Hypothalamus (tissue), 51 donors: ENCODE measurements at places on chromosomes 16 and 17.

DNA sequence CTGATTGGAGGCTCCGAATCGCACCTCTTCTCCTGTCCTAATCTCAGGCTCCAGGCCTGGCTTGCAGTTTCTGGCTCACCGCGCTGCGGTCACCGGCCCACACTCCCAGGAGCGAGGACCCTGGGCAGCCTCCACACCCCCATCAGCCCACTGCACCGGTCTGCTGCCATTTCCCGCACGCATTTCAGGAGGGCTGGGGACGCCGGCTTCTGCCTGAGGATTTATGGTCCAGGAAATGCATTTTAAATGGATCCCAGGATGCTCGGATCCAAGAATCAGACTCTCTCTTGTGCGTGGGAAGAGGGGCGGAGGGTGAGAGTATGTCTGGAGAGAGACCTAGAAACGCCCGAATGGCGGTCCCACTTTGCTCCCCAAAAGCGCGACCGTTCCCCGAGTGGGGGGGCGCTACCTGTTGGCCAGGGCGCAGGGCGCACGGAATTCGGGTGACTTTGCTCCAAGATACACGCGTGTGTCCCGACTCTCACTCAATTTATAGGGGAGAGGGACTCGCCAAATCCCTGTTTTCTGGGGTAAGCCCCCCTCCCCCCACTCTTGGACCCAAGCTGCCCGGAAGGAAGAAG lies 817 bp upstream of the JPH3 start:
- no peak for DNase-seq

- no peak for DNase-seq
These were observed 45.1 kb downstream of the AHSP start for GRCh38 chr16:31572821-31573220.

- no peak for DNase-seq
These were observed 3.8 kb upstream of the PVALEF start for GRCh38 chr17:81161536-81161935.

DNA sequence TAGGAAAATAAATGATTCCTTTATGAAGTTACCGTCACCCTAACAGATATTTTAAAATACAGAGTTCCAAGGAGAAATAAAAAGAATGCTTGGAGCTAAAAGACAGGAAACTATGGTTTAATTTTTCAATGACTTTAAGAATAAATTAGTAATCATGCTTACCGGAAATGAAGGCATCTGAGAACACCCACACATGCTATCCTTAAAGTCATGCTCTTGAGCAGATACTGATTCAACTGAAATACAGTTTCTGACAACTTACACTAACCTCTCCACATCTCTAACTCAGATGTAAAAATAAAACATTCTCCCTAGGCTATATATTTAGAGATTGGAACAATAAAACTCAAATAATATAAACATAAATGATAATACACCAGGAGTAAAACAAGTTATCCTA lies 7.8 kb downstream of the PSMD12 start:
- no peak for DNase-seq

DNA sequence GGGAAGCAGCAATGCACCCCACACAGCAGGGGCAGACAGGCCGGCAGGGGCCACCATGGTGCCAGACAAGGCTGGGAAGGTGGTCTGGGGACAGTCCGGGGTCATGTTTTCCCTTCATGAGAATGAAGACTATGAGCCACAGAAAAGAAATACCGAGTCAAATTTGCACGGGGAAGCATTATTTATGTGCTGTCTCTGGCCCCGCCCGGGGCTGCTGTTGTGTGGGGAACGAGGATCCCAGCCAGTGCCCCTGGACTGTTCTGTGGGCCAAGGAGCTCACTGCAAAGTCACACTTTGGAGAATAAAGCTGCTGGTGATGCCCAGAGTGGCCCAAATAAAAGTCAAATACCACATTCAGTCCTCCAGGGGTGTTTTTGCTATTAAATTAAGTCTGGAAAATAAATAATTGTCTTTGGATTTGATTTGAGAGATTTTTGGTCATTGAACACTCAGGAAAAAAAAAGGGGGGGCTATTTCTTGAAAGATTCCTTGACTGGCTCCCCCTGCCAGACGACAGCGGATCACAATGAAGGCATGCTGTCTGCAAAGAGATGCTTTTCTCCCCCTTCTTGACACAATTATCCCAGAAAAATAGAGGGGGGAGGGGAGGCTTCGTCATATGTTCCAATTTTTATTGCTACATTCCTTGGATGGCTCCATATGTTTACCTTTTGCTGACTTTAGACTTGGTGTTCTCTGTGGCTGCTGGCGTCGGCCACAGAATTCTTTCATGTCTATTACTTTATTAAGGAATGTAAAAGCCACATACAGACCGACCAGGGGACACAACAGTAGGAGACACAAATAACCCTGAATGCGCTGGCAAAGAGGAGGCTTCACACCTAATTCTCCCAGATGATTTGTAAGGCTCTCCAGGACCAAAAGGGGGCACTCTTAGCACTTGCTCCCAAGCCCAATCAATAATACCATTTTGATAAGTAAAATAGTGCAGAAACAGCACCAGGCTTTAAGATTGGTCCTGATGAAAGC lies 27.1 kb upstream of the ANKFN1 start:
- no peak for DNase-seq

- no peak for DNase-seq
These were observed 238.0 kb downstream of the PHKB start for GRCh38 chr16:47699106-47699505.

DNA sequence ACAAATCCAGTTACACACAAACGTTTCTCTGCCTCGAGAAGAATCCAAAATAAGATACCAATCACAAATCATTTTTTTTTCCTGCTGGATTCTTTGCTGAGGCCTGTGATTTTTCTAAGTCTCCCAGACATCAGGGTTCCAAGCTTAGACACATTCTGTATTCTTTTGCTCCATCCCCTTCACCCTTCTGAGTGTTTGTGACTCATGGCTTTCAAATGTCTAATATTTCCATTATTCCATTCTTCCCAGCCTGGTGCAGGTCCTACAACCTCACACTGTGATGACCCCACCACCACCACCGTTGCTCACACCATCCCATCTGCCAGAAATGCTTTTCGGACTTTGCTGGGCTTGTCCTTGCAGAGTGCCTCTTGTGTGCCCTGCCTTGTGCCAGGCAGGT lies 480.1 kb downstream of the SOX9 start:
- DNase-seq: no peak

DNA sequence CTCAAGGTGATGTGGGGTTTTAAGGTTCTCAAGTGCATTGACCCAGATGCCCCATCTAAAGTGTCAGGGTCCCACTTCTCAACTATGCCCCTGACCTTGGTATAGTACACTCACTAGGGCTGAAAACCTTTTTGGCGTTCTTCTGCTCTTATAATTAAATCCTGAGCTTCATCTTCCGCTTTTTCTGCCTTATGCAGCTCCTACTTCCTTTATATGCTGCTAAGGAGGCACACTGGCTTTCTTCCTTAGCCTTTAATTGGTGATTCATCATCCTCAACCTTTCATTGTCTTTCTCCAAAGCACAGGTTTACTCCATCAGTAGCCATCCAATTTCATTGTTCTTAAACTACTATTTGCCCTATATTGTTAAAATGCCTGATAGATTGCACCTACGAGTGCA lies 5.3 kb upstream of the NF1 start:
- no peak for DNase-seq

- no peak for DNase-seq
These were observed 3.9 kb downstream of the CCR7 start for GRCh38 chr17:40561294-40561870.

- no peak for DNase-seq
These were observed 55.7 kb downstream of the ABR start for GRCh38 chr17:1123921-1124715.

DNA sequence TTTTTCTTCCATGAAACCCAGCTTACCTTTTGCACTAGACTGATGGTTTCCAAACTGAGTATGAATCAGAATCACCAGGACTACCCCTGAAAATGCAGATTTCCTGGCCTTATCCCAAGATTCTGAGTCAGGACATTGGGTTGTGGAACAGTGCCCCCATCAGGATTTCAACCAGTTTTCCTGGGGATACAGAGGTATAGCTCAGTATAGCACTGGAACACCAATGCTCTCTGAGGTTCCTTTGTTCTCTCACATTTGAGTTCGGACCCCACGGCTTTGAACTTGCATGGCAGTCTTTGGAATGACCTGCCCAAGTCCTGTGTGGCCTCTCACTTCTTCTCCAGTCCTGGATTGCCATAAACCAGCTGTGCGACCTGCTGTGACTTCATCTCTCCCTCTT lies 12.8 kb upstream of the CCL8 start:
- no peak for DNase-seq

DNA sequence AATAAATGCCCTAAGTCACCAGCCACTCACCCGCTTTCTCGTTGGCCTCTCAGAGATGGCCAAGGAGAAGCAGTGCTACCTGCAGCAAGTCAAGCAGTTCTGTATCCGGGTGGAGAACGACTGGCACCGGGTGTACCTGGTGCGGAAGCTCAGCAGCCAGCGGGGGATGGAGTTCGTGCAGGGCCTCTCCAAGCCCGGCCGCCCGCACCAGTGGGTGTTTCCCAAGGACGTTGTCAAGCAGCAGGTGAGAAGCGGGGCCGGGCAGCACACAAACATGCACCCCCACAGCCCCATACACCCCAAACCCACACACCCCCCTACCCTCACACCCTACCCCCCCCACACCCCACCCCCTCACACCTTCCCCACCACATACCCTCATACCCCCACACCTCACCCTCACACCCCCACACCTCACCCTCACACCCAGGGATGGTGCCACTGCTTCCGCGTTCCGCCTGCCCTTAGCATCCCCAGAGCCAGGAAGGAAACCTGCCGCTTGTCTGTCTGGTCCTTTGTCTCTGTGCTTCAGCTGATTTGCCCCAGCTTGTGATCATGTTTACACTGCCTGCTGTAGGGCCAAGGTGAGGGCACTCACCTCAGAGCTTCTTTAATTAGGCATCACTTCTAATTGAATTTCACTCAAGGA lies 41.9 kb upstream of the ENDOV start:
- DNase-seq: no peak

DNA sequence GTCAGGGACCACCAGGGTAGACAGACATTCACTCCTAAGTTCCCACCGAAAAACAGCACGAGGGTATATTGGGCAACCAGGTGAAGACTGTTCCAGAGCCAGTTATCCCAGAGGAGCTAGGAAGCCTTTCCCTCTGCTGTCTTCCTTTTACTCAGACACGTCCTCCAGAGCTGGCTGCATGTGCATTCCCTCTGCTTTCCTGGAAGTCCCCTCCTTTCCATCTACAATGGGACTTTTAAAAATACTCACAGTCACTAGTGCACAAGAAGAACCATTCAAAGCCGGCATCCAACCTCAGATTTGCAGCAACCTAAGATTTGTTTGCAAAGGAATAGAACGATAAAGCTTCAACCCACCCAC lies 32.5 kb upstream of the CRISPLD2 start:
- DNase-seq: no peak

DNA sequence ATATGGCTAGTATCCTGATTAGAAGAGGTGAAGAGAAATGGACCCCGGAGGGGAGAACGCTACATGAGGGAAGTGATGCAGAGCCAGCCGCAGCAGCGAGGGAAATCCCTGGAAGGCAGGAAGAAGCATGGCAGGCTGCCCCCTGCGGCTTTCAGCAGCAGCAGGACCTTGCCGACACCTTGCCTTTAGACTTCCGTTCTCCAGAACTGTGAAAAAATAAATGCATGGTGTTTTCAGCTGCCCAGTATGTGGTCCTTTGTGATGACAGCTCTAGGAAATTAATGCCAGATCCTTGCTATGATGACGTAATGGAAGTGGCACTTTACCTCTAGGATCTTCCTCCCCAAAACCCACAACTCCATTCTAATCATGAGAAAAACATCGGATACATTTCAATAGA lies 9.7 kb upstream of the ZFP1 start:
- DNase-seq: no peak

- no peak for DNase-seq
These were observed 5.9 kb downstream of the KRT17 start for GRCh38 chr17:41618341-41619035.

GRCh38 chr17:50198026-50198669 lies 3.3 kb downstream of the COL1A1 start:
- peak; percentile 42 for DNase-seq

DNA sequence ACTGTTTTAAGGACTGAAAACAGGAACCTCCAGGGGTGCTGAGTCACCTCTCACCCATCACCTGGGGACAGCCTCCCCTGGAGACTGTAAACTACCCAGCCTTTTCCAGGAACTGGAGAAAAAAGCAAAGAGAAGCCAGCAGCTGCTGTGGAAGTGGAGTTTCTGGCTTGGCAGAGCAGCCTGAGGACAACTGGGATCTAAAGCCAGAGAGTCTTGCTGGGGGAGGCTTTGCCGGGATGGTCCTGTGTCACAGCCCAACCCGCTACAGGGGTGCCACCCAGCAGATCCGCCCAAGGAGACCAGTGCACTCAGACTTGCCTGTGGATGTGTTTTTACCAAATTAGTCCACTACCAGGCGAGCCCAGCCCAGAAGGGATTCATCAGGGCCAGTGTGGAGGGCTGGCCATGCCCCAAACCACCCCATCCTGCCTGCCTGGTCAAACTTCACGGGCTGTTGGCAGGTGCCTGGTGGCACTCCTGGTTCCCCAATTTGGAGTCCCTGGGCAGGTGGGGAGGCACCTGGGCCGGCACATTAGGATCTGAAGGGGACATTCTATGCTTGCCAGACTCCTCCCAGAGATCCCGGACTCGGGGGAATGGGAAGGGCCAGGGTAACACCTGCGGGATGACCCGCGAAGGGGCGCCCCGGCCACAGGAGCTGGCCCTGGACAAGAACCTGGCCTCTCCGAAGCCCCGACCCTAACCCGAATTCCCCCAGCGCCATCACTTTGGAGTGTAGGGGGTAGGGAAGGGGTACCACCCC lies 771 bp downstream of the MSRB1 start:
- DNase-seq: peak; percentile 12

DNA sequence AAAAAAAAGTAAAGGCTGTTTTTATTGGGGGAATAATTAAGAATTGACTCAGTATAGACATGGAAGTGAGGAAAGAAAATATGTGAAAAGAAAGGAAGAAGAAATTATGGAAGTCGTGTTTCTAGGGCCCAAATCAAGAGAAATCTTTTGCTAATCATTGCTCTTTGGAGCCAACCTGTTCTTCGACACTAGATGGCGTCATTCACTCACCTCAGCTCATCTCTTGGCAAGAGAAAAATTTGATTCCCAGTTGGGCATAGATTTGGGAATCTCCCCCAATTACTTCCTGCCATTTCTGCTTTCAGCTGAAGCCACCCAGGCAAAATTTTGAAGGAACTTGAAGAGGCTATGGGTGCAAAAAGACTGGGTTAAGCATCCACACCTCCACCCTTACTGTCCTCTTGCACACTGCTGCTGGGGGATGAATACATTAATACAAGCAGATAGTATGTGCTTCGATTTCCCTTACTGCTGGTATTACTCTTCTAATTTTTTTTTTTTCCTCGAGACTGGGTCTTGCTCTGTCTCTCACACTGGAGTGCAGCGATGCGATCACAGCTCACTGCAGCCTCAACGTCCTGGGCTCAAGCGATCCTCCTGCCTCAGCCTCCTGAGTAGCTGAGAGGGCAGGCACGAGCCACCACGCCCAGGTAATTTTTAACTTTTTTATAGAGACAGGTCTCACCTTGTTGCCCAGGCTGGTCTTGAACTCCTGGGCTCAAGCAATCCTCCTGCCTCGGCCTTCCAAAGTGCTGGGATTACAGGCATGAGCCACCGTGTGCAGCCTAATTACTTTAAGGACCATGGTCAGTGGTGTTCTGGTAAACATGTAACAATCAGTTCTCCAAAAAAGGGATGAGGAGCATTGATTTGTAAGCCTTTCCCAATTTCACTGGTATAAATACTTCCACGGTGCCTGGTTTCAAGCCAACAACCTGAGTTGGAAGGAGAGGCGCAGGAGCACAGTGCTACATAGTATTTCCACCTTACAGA lies 13.5 kb downstream of the PSMD7 start:
- no peak for DNase-seq
